GM23248 (cell line): ENCODE measurements at places on chromosomes 4 and X. TPM values are rescaled to one million over a fixed set of nuclear protein-coding genes. Genes with fewer than 3 reads are reported as not detected.

SLC9B1 gene
- total RNA-seq = not detected in 2 replicates

ZBTB33 gene
- 11.5 and 11.6 TPM in 2 replicates for total RNA-seq

YY2 gene
- total RNA-seq = 0.38 and 1.4 TPM in 2 replicates

DNA sequence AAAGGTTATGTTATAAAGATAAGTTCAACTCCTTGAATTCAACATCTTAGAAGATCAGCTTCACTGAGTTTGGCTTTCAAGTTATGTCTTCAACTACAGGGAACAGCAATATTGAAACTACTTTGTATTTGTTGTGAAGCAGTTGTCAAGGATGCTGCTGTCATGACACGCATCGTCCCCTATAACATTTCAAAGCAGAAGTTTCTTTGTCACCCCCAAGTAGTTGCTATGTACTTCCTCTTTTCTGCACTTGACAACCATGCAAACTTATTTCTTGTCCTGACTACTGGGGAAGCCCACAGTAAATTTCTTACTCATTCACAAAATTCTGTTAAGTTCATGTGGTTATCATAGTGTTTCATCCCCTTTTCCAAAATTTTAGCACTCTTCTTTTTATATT is 14.3 kb downstream of the ANTXR2 start:
- H3K27me3 ChIP-seq = no peaks in the 10 kb centered on the region
- peaks cover 13% of the 10 kb centered on the region for H3K4me1 ChIP-seq
- no peak overlapping the region for H3K4me3 ChIP-seq
- peaks cover 16% of the 10 kb centered on the region; the same call in 1 of the 2 replicates for H3K36me3 ChIP-seq
- H3K27ac ChIP-seq = no peak overlapping the region

DNA sequence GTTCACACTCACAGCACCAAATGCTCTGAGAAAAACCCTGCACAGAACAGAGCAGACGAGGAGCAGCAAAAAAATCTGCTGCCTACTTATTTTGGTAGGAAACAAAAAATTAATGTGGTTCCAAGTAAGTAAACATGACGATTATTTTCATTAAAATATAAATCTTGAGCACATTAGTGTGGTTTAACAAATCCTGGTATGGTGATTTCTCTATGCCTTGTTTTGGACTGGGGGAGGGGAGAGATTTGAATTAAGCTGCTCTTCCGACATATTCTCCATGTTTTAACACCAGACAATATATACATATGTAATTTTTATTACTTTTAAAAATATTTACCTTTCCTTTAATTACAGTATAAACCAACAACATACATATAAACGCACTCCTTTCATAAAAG is 1.8 kb downstream of the CAMK2D start:
- H3K27ac ChIP-seq = peak overlapping the region; percentile 96
- H3K27me3 ChIP-seq = no peaks in the 10 kb centered on the region
- DNase-seq = peak; percentile 45
- peaks cover 14% of the 10 kb centered on the region for H3K36me3 ChIP-seq

DNA sequence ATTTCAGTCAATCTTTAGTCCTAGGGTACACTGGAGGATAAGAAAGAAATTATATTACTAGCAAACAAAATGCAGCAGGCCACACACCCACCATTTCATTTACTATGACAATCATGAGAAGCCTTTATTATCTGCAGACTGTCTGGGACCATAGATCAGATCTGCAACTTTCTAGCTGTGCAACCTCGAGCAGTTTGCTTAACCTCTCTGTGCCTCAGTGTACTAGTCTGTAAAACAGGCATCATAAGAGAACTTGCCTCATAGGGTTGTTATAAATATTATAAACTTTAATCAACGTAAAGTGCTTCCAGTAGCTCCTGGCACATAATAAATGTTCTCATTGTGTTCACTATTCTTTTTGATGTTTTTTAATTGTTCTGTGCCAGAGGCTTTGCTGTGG is 128.2 kb upstream of the C1QTNF7 start:
- no peak overlapping the region for H3K27ac ChIP-seq
- DNase-seq = no peak
- H3K36me3 ChIP-seq = no peaks in the 10 kb centered on the region
- no peak overlapping the region for H3K4me3 ChIP-seq
- H3K4me1 ChIP-seq = peaks cover 16% of the 10 kb centered on the region

DNA sequence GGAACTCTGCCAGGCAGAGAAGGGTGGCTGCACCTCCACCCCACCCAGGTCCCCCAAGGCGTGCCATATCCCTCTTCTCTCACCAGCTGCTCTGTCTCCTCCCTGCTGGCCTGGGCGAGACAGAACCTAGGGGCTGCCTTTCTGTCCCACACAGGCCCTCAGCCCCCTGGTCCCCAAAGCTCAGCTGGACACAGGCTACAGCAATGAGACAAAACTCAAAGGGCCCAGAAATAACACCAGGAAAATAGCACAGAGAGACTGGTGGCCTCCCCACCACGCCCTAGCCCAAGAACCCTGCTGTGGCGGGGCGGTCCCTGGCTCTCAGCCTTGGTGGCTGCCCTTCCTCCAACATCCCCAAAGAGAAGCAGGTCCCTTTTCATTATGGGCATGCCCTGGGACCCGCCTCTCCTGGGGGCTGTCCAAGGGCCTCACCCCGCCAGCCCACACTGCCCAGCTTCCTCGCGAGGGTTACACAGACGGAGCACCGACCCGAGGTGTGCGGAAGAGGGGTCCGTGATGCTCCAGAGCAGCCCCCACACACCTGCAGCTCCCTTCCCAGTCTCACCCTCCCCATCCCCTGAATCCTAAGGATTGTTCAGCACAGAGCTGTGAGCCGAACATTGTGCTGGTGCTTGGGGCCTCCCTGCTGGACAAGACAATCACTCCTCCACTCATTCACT is 67.7 kb upstream of the HMX1 start:
- H3K36me3 ChIP-seq = no peaks in the 10 kb centered on the region
- DNase-seq = no peak
- no peak overlapping the region for H3K4me3 ChIP-seq
- H3K27ac ChIP-seq = no peak overlapping the region
- H3K4me1 ChIP-seq = no peaks in the 10 kb centered on the region
- H3K27me3 ChIP-seq = no peaks in the 10 kb centered on the region
